ENCODE measurements at places on chromosomes 6 and 20.

DNA sequence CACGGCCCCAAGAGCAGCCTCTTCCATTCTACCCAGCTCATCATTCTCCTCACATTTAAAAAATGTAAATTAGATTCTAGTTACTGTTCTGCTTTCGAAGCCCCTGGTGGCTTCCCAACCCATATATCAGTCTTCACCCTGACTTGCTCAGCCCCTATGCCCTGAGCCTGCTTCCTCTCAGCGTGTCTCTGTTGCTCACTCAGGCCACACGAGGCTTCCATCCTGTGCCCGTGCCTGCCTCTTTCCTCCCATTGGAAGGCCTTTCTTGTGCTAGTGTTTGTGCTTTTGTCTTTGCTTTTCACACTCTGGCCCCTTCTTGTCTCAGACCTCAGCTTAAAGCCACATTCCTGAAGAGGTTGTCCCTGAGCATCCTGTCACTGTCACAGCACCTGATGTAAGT, 78.1 kb downstream of the AFDN start:
- no peak for DNase-seq

- no peak for DNase-seq
These were observed 44.2 kb downstream of the AKAP12 start for GRCh38 chr6:151284012-151284411.

GRCh38 chr20:45821947-45822346, 5.2 kb downstream of the TNNC2 start:
- DNase-seq: no peak

GRCh38 chr6:137836788-137837187, 30.3 kb upstream of the TNFAIP3 start:
- no peak for DNase-seq

- DNase-seq: no peak
These were observed 1.1 kb upstream of the CDC5L start for GRCh38 chr6:44386364-44386928.

DNA sequence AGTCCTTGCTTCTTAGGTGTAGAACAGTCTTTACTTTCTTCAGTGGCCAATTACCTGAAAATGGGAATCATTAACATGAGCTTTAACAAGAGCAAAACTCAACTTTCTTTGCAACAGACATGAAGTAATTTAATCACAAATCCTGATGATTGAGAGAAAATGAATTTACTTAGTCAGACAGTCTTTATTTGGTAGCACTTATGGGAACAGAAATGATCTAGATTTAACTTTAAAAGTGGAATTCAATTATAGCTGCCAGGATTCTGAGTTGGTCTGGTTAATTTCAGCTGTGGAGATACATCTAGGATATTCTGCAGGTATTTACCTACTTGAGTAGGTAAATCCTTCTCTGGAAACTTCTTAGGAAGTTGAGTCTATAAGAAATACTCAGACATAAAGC, 444.3 kb upstream of the PLCB4 start:
- no peak for DNase-seq

GRCh38 chr20:41044409-41045062, 15.9 kb downstream of the TOP1 start:
- DNase-seq: no peak

GRCh38 chr20:57791178-57791962, 81.6 kb upstream of the PMEPA1 start:
- DNase-seq: no peak

DNA sequence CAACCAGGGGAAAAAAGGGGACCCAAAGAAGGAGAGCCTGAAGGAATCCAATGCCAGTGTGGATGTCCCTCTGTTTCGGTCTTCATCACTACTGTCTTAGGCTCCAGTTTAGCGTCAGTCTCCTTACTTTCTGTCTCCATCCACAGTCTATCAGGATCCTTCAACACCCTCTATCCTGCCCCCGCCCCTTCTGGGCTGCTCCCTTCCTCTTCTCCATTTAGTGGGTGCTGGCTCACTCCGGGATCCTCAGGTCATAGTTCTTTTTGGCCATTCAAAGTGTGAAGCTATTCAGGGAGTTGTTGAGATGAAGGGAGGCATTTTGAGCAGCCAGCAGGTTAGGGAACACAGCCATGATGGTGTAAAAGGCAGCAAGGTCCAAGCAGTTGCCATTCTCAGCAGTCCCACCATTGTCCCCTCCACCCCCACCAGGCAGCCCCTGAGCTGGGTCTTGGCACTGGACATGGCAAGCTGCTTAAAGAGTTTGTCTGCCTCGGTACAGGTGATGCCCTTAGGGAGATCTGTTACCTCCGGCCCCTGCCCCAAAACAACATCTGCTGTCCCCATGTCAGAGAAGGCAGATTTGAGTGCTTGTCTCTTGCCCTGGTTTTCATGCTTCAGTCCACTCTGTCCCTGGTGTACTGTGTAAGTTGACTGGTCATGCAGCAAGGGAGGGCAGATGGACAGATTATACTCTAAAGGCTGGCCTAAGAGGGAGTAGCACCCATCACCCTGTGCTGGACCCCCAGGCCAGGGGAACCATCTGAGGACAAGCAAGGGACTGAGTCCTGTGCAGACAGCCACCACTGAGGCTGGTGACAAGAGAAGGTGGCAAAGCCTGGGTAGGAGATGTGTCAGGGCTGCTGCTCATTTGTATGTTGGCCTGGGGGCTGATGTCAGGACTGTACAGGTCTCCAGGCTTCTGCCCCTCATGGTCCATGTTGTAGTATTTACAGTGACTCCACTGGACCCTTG, 842.0 kb downstream of the HACE1 start:
- no peak for DNase-seq

DNA sequence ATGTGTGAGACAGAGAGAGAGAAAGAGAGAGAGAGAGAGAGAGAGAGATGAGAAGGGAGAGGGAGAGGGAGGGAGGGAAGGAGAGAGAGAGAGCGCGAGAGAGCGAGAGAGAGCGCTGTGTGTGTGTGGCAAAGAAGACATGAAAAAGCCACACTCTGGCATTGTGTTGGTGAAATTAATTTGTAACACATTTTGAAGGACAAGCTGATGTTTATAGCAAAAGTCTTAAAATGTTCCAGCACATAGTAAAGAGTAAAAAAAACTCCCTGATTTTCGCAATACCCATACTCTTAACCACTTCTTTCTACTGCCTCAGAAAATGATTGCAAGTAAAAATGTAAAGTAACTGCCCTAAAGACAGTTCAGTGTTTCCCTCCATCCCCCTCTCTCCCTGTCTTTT, 56.7 kb downstream of the SLC22A1 start:
- no peak for DNase-seq

All from GOT3 (cell line).